ENCODE measurements at places on chromosomes 2 and 18.

DNA sequence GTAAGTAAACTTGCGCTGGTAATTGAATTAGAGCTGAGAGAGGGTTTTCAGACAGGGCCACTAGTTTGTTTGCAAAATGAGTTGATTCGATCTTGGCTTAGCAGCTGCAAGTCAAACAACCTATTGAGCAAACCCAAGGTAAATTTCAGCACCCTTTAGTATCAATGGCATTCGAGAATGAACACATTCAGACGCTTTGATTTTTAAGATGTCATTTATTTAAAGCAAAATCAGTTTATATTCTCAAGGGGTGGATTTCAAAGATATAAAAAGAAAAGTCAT lies 44.2 kb downstream of the TGIF1 start:
- no peak for DNase-seq

GRCh38 chr18:30997223-30997622 lies 45.3 kb downstream of the DSC3 start:
- no peak for DNase-seq

DNA sequence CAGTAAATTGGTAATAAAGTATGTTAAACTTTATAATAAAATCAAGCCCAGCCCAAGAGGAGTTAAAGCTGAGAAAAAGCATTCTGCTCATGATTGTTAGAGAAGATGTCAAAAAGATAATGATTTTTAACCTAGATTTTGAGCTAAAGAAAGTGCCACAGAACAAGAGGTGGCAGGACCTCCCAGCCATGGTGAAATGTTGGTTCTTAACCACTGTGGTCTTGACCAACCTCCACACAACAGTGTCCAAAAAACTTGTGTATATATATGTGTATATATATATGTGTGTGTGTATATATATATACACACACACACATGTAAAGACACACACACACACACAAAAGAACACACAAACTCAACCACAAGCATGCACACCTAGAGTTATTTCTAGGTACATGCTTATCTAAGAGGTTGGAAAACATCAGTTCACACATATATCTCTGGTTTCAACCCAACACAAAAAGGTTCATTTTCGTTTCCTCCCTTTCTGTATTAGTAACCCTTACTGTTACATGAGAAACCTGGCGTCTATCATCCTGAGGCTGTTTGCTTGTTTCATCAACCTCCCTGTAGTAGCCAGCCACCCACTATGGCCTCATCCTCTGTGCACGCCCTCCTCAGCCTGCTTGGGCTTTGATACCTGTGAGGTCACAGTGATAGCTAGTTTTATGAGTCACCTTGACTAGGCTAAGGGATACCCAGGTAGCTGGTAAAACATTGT lies 631.8 kb upstream of the ID2 start:
- no peak for DNase-seq

DNA sequence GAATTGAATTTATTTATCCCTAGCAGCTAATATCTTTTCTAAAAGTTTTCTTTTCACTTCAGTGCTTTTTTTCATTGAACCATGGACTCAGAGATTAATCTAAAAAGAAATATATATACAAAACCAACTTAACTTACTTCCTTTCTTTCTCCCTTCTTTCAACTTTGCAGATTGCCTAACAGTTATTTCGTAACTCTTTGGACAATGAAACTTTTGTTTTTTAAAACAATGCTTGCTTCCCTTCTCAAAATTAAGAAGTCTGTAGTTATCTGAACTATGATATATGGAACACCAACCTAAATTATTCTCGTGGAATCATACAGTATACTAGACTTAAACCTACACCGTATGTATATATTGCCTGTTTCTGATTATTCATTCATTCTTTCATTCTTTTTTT lies 62.9 kb downstream of the MIB1 start:
- DNase-seq, result peak; percentile 24

DNA sequence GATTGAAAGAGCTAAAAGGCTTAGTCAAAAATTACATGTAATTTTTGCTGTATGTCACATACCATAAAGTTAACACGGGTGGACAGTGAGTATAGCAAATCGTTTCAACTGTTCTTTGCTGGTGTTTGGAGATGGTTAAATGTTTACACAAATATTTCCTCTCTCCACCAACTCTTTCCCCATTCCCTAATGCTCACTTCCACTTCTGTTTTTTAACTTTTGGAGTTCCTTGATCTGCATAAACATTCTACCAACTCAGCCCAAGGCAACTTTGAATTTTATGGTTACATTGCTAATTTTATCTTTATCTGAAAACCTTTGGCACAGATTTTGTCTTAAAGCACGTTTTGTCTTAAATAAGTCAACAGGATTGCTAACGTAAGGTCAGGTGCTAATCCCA lies 1.9 kb upstream of the SPOPL start:
- no peak for DNase-seq

DNA sequence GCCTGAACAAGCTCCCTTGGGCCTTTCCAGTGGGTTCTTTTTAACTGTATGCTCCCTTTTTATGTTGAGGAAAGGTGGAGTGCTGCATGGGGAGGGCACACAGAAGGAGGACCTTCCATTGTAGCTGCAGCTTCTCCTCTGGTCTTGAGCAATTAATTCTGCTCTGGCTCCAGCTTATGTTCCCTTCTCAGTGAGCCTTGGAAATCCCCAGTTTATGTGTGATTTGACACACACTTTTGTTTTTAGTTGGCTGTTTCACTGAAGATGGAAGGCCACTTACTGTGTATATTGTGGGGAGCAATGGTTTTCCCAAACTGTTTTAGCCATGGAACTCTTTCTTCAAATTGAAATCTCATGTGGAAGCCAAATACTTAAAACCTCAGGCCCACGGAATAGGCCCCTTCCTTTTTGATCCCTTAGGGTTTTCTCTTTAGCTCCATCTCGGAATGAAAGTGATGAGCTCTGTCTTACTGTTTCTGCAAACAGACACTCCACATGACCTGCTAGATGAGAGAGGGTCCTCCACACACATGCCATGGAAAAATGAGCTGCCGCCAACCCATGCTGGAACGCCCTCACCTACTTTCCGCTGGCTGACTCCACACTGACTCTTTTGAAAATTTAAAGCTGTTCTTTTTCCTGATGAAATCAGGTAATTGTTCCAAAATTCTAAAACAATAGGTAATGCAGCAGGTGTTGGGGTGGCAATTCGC lies 280.9 kb upstream of the SIX2 start:
- DNase-seq, result no peak

- peak; percentile 65 for DNase-seq
These were observed 45.7 kb downstream of the QPCT start for GRCh38 chr2:37389989-37390765.

GRCh38 chr2:159904959-159905305 lies 106.9 kb upstream of the CD302 start:
- no peak for DNase-seq

- DNase-seq, result no peak
These were observed 81.4 kb downstream of the EPAS1 start for GRCh38 chr2:46378616-46379015.

- no peak for DNase-seq
These were observed 103.4 kb downstream of the MEIS1 start for GRCh38 chr2:66538291-66538690.

DNA sequence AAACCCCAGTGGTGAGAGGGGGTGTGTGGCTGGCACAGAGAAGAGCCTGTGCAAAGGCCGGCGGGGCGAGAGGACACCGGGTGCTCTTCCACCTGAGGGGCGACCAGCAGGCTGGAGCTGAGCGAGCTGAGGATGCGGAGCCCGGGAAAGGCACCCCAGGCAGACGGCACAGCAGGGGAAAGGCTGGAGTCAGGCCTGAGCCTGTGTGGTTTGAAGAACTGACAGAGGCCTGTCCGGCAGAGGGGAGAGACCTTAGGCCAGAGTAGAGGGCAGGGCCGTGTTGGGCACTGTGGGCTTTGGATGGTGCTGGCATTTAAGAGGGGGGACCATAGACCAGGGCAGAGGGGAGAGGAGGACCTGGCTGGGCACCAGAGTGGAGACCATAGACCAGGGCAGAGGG lies 149.8 kb downstream of the RTP5 start:
- DNase-seq, result no peak

- no peak for DNase-seq
These were observed 4.6 kb downstream of the DPP4 start for GRCh38 chr2:162069267-162069903.

DNA sequence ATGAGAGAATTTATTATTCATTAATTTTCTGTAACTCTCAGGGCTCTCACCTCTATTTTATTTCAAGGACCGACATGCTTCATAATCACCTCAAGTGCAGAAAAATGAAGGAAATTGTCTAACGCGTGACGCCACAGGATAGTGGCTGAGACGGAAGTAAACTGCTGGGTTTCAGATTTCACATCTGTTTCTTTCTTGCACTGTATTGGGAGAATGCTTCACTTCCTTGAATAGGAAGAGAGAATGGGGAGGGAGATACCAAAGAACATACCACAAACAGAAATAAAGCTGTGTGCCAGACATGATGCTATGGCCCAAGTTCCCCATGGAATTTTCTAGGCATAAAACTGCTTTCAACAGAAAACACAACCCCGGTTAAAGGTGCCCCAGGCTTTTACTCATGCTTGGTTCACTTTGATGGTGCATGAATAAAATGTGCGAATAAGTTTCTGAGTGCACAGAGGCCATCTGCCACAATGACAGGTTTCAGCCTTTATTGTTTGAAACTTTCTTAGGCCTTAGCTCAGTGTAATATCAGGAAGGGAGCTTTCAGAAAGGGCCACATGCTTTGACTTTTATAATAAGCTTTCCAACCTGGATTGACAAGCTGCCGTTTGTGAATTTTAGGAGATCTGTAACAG lies 1116.4 kb downstream of the SOCS6 start:
- DNase-seq, result no peak

DNA sequence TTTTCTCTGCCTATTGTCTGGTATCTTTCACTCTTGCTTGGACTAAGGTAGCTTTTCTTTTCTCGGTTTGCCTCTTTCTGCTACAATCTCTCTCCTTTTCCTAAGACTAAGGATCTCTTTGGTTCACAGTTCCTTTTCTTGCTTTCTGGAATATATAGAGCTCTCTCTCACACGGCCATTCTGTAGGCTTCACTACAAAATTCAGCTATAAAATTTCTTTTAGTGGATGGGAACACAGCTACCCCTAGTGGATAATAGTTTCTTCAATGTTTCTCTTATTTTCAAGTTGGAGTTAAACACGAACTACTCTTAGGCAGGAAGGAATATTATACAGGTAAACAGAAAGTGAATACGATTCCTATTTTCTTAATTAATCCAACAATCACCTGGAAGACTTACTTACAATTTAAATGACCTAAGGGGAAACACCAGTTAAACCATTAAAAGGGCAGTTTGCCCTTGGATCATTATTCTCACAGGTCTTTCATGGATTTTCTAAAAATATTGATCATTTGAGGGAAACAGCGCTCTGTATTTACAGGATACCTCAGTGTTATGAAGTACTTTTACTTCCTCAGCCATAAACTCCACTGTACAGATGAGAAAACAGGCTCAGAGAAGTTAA lies 140.5 kb downstream of the LRP2 start:
- DNase-seq, result no peak

DNA sequence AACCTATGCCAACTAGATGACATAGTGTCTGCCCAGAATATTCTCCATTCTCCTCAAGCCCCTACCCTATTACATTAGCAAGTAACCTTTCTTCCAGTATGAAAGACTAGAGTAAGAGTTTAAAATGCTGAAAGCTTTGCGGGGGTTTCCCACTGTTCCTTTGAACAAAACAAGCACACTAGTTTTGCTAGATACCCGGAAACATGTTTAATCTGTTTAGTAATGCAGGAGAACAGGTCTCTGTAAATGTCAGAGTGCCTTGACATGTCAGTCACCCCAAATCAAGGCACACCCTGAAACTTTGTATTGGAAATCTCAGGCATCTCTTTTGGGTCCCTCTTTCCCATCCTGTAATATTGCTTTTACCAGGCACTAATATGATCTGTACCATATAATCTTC lies 11.6 kb downstream of the GALNT5 start:
- no peak for DNase-seq

GRCh38 chr2:178246696-178247095 lies 52.4 kb downstream of the OSBPL6 start:
- no peak for DNase-seq

GRCh38 chr2:65057391-65058052 lies 1.3 kb downstream of the CEP68 start:
- no peak for DNase-seq

DNA sequence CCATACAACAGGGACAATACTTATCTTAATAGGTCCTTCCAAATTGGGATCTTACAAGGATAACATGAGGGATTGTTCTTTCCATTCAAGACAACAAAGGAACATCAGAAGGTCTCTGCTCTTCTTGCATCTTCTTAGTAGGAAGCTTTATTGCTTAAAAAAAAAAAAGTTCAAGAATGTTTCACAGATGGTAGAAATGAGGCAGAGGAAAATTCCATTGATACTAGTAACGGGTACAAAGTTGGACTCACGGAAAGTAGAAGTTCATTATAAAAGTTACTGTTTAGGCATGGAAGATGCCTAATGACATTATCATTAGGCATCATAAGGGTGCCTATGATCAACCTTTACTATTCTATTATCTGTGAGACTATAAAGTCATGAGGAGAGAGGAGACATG lies 136.2 kb downstream of the LAMA3 start:
- DNase-seq, result no peak

- DNase-seq, result no peak
These were observed 144.9 kb downstream of the TNS1 start for GRCh38 chr2:217857624-217858506.

DNA sequence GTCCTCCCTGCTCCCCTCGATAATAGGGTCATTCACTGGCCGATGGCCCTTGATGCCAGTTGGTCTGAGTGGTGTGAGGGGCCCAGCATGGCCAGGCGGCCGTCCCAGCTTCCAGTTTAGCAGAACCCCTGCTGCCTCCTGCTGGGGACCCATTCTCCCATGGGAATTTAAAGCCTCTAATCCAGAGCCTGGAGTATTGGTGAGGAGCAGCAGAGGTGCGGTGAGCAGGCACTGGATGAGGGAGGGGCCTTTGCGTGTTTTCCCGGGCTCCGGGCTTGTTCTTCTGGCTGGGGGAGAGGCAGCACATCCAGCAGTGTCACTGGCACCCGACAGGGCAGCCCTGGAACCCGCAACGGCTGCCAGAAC lies 17.4 kb downstream of the KCNIP3 start:
- DNase-seq, result no peak

DNA sequence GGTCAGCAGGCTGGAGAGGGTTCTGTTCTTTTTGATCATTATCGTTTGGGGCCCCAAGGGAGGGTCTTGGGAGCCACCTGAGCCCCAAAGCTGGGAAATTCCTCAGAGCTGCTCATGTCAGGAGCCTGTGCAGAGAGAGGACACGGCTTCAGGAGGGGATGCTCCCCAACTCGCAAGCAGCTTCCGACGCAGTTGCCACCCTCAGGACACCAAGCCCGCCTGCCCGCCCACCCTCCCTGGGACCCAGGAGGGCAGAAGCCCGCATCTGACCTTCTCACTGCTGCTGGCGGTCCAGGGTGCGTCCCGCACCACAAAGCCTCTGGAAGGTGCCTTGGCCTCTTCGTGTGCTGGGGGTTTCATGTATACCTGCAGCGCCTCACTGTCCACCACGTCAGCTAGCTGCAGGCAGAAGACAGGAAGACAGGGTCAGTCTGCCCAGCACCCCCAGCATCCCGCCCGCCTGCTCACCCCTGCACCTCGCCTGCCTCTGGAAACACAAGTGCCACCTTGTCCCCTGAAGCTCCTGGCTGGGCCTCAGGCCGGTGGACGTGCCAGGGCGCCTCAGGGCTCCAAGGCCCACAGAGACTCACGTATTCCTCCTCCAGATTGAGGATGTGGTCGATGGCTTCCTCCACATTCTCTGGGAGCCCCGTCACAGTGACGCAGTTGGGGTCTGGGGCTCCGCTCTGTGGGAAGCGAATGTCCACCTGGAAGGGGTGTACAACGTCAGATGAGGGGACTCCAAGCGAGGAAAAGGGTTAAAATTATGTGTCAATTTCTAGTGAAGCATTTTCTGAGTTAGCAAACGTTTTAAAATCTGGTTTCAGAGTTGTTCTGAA lies 41.3 kb downstream of the ANO7 start:
- DNase-seq, result no peak
